ENCODE measurements at places on chromosomes 6 and 20.

DNA sequence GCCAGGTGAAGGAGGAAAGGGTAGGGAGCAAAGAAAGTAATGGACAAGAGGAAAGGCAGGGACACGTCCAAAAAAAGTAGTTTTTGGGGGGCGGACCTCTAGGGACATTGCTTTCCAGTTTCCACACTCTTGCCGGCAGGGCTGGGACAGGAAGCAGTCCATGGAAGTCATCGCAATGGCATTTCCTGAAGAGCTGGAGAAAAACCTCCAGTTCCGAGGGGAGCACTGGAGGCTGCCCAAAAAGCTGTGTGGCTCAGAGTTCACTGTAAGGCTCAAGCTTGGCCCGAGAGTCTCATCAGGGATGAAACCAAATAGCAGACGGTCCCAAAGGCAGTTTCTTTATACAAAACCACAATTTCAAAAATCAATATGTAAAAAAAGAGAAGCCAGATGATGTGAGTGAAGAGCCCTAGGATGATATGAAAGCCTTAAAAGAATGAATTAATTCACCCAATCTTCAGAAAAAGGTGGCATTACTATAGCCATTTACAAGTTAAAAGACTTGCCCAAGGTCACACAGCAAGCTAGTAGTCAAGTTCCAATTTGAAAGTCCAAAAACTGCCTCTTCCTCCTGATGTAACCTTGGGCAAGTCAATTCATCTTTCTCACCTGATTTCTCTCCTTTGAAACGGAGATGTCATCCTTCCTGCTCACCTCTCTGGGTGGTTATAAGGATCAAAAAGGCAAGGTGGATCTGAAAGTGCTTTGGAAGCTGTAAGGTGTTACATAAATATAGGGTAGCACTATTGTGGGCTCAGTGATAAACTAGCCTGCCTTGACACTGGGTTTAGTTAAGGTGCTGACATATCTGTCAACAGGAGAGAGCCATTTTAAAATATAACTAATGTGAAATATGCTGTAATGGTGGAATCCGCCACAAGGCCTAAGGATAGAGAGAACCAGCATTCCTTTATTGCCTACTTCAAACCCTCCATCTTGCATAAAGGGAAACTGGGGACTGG, 9.1 kb downstream of the BCL2L1 start:
- DNase-seq = peak; percentile 93

- no peak for DNase-seq
Measured at GRCh38 chr6:47130086-47130485, 88.0 kb upstream of the ADGRF1 start.

GRCh38 chr20:50449738-50450492, 60.3 kb upstream of the PTPN1 start:
- DNase-seq = no peak

DNA sequence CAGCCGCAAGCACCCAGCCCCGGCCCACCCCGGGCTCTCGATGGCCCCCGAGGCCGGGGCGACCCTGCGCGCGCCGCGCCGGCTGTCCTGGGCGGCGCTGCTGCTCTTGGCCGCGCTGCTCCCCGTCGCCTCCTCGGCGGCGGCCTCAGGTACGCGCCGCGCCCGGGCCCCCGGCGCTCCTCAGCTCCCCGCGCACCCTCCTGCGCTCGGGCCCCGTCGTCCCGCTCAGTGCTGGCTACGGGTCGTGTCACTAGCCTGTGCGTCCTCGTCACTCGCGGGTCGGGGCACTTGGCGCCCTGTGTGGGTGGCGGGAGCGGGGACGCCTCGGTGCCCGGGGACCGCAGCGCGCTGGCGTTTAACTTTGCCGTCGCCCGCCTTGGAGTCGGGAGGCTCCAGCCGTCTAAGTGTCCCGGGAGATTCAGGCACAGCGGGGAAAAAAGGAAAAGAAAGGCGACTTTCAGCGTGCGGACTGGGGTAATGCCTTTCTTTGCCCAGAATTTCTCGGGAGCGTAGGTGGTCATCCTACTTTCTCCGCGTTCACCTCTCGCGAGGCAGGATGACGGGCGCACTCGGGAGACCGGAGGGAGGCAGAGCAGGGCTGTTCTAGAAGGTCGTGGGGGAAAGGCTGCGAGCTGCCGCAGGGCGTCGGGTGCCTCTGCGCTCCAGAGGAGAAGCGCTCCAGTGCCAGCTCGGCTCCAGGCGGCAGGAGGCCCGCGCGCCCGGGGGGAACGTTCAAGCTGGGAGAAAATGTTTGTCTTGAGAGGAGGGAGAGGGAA, 545 bp downstream of the FNDC1 start:
- no peak for DNase-seq

- no peak for DNase-seq
Measured at GRCh38 chr6:35980991-35981645, 43.3 kb downstream of the SLC26A8 start.

GRCh38 chr20:61808447-61808846, 257.2 kb downstream of the TAF4 start:
- no peak for DNase-seq

- no peak for DNase-seq
Measured at GRCh38 chr20:60540591-60540990, 582.4 kb downstream of the CDH26 start.

DNA sequence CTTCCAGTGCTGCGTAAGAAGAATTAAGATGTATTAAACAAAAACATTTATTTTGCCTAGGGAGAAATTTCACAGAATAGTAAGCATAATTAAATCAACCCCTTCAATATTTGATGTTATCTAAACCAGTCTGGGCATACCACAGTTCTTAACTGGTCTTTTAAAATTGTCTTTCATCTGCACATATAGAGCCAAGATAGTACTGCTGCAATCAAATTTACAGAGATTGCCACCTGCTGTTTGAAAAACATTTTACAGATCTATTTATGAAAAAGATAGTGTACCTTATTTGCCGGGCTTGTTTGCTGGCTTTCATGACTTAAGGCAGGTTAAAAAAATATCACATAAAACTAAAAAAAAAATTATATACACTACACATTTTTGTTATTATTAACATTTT, 323.2 kb downstream of the ADGRB3 start:
- DNase-seq = no peak

DNA sequence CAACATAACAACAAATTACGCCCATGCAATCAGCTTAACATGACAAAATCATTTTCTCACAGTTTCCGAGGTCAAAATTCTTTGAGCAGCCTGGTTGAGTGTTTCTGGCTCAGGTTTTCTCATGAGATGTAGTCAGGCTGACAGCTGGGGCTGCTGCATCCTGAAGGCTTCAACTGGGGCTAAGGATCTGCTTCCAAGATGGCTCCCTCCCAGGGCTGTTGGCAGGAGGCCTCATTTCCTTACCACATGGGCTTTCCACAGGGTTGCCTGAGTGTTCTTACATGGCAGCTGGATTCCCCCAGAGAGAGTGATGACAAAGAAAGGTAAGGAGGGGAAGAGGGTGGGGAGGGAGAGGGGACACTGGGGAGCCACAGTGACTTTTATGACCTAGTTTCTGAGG, 63.1 kb upstream of the NNAT start:
- no peak for DNase-seq

- DNase-seq = no peak
Measured at GRCh38 chr6:57195457-57195856, 23.3 kb downstream of the BAG2 start.

DNA sequence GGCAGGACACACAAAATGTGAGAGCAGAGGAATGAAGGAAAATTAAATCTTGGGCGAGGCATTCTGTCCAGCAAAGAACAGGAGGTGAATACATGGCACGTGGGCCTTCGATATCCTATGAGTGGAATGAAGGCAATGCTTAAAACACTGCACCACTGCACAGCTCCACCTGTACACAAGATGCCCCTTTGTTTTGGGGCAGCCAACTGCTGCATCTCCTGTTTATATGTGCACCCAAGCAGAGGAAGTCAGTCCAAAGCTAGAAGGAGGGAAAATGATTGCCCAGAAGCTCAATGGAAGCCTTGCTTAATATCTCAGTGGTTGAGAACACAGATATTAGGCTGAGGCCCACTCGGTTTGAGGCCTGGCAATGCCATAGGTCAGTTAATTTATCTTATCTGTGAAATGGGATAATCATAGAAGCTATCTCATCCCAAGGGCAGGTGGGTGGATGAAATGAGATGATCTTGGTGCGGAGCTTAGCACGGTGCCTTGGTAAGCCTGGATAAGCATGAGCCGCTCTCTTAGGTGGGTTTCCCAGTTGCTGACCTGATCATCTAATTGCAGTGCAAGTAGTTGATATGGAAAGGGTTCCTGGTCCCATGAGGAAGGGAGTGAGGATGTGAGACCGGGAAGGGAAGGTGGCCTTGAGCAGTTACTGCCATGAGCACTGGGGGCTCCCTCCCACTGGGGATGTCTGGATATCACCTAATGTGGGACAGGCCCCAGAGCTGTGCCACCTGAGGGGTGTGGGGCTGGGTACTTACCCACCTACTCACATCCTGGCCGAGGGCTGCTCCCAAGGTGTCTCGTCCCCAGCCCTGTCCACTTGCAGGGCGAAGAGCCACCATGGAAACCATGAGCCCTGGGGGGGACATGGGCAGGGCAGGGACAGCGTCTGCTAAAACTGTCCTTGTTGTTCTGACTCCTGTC, 9.9 kb downstream of the BANF2 start:
- no peak for DNase-seq

DNA sequence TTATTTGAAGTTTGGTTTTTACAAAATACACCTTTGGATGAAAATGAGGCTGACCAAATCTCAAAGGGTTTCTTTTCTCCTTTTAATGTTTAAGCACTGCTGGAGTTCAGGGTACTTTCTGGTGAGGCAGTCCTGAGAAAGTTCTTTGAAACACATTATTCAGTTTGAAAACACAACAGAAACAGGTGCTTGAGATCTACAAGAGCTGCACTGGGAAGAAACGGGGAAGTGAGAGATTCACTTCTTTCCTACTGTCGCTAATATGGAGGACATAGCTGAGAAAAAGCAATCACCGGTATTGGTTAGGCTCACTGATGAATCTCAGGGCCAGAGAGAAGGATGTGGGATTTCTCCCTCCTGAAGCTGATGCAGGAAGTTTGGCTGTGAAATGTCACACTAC, 22.9 kb upstream of the TMEM170B start:
- DNase-seq = no peak

GRCh38 chr6:150417899-150418826, 49.4 kb downstream of the IYD start:
- no peak for DNase-seq

DNA sequence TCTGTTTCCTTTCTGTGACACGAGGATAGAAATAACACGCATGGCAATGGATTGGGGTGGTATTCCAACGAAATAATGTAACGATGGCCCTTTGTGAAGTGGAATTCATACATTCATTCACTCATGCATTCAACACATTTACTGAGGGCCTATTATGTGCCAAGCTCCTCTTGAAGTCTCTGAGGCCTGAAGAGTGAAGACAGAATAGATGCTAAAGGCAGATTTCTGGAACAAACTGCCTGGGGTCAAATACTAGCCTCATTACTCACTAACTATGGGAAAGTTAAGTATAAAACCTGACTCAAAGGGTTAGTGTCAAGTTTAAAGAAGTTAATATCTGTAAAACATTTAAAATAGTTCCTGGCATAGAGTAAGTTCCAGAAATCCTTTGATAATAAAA, 279.6 kb upstream of the SULF2 start:
- DNase-seq = no peak

DNA sequence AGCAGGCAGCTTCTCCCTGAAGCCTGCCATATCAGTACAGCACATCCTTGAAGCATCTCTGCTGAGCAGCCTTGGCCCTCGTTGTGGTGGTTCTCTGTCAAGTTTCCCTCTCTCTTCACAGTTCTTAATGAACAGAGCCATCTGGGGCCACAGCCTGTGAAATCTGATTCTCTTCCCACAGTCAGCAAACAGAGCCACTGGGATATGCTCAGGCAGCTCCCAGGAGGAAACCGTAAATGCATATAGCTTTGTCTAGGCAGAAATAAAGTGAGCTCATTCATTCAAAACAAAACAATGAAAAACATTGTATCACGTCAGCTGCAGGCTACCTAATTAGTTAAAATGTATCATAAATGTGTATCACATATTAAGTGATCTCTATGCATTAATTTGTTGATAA, 80.3 kb downstream of the TBC1D7 start:
- no peak for DNase-seq

- DNase-seq = no peak
Measured at GRCh38 chr6:3022765-3023662, 23.3 kb downstream of the NQO2 start.

- DNase-seq = no peak
Measured at GRCh38 chr6:134891633-134892032, 58.3 kb downstream of the ALDH8A1 start.

- DNase-seq = no peak
Measured at GRCh38 chr6:109693111-109693510, 2.0 kb downstream of the FIG4 start.

- no peak for DNase-seq
Measured at GRCh38 chr6:156912431-156912830, 135.3 kb downstream of the ARID1B start.

- DNase-seq = no peak
Measured at GRCh38 chr6:48765352-48765961, 654.5 kb upstream of the PTCHD4 start.
